ENCODE measurements at places on chromosomes 2 and 18.
A peak's percentile ranks its signal among the peaks of the same experiment; 100 is the strongest.

DNA sequence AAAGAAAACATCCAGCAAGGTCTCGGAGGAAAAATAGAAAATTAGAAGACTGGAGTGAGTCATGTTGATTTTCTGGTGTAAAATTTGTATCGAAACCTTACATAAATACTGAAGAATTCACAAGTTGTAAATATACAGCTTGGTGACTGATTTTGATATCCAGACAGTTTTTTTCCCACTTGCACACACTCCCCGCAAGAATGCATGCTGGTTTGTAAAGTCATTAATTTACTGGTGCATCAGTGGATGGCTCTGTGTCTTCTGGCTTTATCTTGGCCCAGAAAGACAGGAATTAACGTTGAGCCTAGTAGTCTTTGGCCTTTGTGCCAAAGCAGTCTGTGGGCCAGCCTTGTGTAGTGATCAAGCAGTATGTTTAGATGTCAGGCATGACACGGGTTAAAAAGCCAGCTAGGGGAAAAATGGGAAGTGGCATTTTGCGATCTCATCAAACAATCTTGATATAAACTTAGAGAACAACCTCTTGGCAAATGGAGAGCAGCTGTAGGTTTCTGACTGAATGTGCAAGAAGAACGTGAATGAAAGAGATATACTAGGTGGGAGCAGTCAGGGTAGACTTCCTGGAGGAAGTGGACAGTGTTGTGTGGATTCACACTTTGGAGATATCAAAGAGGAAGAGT lies 22.7 kb upstream of the CASP8 start:
- DNase-seq = peak; percentile 58

GRCh38 chr18:57107140-57107832 lies 39.6 kb upstream of the BOD1L2 start:
- DNase-seq = peak; percentile 25

- no peak for DNase-seq
These were observed 18.9 kb downstream of the KRTCAP3 start for GRCh38 chr2:27461118-27461517.

DNA sequence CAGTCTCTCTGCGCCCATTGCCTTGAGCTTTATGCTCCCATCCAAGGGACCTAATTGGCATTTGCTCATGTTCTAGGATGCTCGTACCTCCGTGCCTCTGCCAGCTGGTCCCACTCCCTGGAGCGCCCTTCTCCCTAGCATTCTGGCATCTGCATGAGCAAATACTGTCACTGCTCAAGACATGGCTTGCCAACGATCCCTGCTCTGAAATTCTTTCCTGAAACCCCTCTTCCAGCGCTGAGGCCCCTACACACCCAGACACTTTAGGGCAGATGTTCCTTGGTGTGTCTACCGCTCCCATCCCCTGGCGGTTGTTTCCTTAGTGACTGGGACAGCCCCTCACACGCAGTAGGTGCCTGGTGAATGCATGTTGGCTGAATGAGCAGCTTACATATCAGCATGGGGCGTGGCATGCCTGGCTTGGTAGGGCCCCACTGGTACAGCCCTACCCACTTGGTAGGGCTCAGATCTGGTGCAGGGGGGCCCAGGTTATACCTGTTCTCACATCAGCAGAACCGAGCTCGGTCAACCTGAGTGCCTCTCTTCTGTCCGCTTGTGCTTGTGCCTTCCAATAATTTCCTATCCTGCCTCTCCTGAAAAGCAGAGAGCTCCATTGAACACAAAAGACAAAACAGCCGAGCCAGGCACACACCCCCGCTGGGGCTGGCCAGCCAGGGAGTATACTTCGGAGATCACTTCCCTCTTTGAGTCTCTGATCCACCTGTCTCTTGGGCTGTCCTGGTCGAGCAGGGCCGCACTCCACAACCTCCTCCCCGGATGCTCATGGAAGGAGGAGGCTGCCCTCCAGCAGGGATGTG lies 59.2 kb downstream of the INHBB start:
- DNase-seq = no peak

- no peak for DNase-seq
These were observed 4.9 kb downstream of the SMAD7 start for GRCh38 chr18:48945953-48946217.

DNA sequence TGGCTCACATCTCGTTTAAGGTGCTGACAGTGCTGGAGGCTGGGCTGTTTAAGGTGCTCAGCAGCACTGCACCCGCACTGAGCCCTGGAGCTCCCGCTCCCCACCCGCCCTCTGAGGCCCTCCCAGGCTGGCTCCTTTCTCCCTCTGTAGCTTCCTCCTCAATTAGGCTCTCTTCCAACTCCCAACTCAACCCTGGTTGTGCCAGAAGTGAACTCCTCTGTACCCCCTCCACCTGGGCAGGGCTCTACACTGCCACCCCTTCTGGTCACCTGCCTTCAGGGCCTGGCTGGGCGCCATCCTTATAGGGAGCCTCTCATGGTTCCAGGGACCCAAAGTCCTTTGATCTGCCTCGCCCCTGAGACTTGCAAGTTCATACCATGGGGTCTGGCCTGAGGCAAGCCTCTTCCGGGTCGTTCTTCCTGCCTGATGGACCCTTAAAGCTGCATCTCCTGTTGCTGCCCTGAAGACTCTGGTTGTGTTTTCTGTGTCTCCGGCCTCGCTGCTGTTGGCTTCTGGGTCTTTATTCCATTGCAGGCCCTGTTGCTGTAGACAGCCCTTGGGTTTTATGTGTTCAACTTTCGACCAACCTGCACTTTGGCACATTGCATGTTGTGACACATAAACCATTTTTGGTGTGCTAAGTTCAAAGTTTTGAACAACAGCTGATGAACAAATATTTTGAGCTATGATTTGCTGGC lies 199.6 kb downstream of the LDLRAD4 start:
- DNase-seq = no peak

GRCh38 chr18:7757175-7757574 lies 190.1 kb downstream of the PTPRM start:
- DNase-seq = no peak

DNA sequence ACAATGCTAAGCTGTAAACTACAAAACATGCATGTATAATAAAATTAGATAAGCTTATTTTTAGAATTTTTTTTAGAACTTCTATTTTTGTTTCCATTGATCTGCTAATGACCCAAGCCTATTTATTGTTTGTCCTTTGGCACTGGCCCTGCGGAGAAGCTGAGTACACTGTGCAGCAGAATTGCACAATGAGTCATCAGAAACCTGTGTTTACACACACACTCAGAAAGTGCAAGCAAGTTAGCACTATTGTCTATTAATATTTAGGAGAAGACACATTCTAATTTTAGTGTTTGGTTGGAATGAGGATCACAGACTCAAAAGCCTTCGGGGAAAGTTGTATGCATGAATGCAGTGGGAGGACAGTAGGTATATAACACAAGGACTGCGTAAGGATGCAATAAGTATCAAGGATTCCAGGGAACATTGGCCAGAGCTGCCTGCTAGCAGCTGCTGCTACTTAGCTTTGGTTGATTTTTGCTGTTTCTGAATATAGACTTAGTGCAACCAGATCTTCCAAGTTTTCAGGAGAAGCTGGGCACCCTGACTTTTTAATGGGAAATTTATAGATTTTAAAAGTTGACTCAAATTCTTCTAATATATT lies 128.2 kb downstream of the KCNH7 start:
- no peak for DNase-seq

- DNase-seq = no peak
These were observed 11.5 kb downstream of the GEN1 start for GRCh38 chr2:17765398-17765797.

DNA sequence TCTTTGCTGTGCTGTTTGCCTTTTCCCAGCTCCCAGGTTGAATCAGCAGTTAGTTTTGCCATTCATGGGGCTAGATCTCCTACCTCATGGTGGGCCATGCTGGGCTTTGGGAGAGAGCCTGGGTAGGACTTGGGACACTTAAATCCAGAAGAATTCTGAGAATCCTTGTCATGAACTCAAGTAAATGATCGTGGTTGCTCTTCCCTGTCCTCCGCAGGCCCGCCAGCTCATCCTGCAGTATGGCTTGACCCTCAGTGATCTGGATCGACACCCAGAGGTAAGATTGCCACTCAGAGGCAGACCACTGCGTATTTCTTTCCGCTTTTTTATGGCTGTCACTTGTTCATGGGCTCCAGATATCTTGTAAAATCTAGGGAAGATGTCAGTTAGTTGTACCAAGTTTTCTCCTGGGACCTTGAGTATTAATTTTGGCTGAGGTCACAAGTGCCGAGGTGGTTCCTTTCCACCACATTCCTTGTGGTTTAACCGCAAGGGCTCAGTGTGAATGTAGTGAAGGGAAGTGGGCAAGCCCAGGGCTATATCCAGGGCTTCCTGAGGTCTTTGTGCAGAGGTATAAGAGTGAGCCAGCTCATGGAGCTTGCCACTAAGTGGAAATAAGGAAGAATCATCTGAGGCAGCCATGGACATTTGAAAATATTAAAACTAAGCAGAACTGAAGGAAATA lies 37.7 kb downstream of the RPIA start:
- no peak for DNase-seq

DNA sequence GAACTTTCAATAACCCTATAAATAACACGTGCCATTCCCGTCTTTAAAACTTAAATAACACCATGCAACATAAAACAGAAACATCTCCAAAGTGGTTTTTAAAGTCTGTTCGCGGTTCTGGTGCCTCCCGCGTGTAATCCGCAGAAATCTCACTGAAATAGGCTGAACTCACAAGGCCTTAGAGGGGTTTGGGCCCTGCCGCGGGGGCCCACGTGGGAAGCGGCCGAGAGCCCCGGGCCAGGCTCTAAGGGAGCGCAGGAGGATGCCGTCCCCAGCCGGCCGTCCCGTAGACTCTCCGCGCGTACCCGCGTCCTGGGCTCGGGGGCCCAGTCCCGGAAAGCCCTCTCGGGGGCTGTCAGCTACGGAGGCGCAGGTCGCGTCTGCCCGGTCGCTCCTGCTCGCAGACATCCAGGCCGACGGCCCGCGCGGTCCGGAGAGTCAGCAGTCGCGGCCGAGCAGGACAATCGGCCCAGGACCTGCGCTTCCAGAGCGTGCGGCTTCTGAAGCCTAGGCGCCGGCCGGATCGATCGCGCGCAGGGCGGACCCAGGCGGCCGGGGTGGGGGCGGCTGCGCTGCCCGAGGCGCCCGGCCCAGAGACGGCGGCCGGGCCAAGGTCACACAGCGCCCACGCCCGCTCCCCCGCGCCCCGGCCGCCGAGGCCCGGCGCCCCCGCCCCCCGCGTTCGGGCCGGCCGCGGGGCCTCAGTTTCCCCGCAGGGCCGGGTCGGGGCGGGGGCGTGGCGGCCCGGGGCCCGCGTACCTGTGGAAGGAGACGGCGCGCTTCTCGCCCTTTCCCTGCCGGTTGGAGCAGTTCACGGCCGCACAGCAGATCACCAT lies 558 bp downstream of the THAP4 start:
- no peak for DNase-seq

DNA sequence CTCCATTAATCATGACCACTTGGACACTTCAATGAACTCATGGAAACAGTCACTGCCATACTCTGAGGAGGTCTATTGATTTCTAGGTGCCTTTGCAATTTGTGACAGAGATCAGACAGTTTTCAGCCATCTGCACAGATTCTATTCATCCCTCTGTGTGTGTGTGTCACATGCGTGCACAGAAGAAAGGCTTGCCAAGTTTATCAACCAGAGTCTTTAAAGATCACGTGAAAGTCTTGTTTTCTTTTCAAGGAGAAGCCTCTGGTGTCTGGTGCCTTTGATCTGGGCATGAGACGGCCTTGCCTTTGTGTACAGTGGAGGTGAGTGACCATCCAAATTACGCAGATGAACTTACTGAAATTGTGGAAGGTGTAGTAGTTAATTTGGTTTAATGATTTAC lies 164.2 kb downstream of the VAPA start:
- DNase-seq = no peak

DNA sequence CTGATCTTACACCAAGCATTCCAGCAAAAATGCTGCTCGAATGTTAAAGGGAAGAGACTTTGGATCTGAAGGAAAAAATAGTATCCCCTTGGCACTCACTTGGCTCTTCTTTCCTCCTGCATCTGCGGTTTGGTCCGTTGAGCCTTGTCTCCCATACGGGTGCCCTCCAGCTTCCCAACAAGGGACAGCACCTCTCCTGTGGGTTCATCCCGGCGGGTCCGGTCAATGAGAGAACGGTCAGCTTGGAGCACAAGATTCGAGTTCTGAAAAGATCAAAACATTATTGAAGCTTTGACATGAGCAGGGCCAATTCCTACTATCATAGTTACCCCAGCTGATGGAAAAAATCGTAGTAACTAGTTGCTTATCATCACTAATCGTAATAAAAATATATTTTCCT lies 740 bp downstream of the SNRNP200 start:
- DNase-seq = no peak

- DNase-seq = no peak
These were observed 1427.7 kb upstream of the CELF4 start for GRCh38 chr18:38993342-38993741.

- DNase-seq = peak; percentile 99
These were observed 55.1 kb upstream of the MAP4K3 start for GRCh38 chr2:39492095-39492590.

GRCh38 chr2:204140246-204140645 lies 203.7 kb downstream of the ICOS start:
- no peak for DNase-seq

GRCh38 chr2:111709321-111709720 lies 174.7 kb downstream of the ANAPC1 start:
- no peak for DNase-seq

DNA sequence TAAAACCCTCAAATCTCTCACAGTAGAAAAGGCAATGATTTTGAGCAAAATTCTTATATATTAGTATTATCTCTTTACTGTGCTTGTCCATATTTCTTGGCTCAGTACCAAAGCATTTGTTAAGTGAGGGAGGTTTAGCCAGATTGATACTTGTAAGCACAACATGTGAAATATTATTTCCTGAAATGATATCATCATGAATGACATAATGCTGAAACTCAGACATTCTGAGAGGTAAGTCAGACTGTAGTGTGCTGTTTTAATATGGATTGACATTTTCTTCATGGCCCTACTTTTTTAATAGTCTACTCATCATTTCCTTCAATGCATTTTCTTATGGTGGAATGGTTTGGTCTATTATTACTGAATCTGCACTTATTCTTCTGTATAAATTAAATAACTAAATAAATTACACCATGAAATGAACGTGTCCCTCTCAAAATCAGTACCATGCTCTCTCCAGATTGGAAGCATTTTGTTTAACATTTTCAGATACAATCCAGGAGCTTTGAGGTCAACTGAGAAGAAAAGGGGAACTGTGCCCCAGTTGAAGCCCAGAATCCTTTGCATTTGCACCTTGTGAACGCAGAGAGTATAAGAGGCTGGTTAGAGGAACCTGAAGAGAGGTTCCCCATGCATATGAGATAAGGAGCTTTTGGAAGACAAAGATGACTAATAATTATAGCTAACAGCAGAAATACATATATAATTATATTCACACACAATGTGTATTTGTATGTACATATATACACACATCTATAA lies 50.1 kb upstream of the CRACDL start:
- DNase-seq = peak; percentile 29

GRCh38 chr2:3696545-3696944 lies 6.8 kb upstream of the DCDC2C start:
- no peak for DNase-seq

All from inflammatory macrophage treated with lipopolysaccharide for 1 hour (primary cell).